ENCODE measurements at places on chromosomes 7 and 10. TPM values are rescaled to one million over a fixed set of nuclear protein-coding genes. Genes with fewer than 3 reads are reported as not detected.

DNA sequence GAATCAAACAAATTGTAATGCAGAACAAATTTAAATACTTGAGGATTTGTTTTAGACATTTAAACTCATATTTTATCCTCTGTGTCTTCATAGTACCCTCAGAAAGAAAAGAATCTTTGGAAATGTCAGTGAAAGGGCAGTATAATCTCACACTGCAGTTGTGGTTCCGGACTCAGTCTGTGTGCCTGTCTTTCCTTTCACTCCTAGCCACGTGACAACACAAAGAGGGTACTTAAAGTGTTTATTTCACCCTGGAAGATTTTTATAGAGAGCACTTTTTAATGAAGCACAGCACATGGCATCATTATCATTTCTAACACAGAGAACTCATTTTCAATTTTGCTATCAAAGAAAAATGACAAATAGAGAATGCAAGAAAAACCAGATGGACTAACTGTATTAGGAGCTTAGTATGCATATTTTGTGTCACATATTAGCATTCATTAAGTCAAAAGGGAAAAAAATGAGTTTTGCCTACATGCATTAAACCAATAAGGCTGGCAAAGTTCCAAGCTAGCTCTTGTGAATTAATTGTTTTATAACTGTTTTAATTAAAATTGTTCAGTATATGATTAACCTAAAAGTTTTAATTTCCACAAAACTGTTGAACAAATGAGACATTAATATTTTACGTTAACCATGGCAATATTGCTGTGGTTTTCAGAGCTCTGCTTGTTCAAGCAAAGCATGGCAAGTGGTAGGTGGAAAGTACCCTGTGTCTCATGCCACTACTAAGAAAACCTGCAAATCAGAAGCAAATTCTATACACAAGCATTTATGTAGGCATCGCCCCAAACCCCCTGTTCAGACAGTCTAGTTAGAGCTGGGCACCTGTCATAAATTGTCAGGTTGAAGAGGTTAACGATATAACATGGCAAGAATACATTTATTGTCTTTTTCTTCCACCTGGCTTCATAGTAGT lies 65.9 kb downstream of the AUTS2 start:
- no peak for DNase-seq
- no peaks in the 10 kb centered on the region for H3K4me1 ChIP-seq
- peaks cover 1% of the 10 kb centered on the region for H3K27me3 ChIP-seq
- H3K4me3 ChIP-seq = no peak overlapping the region
- no peak overlapping the region for H3K27ac ChIP-seq

Gene APBB1IP
- total RNA-seq = 80.9 TPM

DNA sequence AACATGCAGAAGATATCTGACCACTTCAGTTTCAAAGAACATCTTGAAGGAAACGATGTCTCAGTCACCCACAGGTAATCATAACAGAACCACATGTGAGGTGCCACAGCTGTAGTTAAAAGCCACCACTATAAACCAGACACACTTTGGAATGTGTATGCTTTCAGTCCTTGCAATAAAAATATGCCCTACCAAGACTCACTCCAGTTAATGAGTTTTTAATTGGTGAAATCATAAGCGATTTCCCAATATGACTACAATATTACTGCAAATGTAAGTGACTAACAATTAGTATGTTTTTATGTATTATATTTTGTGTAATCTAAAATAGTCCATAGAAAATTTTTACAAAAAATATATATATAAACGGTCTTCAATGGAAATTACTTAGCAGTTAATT lies 428.2 kb downstream of the PARD3 start:
- H3K27ac ChIP-seq = no peak overlapping the region
- H3K27me3 ChIP-seq = no peaks in the 10 kb centered on the region
- no peaks in the 10 kb centered on the region for H3K36me3 ChIP-seq
- H3K4me3 ChIP-seq = no peak overlapping the region

Gene BHLHA15
- 0.43 TPM for total RNA-seq

Gene SRGN
- 474 TPM for total RNA-seq

DNA sequence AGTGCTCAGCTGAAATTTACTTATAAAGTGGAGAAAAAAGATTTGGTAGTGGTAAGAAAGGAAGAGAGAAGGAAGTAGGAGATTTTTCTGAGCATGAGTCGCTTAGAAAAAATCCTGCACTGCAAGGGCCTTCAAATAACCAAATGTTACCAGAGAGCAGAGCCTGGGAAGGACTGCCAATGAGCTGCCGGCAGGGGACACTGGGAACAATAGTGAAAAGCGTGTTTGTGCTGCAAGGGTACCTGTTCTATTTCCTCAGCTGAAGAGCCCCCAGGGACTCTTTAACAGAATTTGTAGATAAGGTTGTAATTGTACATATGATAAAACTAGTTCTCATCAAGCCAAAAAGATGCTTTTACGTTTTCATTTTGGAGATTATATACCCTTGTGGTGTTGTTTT lies 696.3 kb upstream of the C7orf33 start:
- DNase-seq = no peak
- H3K4me1 ChIP-seq = no peaks in the 10 kb centered on the region
- no peak overlapping the region for H3K27ac ChIP-seq

GRCh38 chr10:78436706-78437406 lies 403.2 kb downstream of the RPS24 start:
- no peak overlapping the region for H3K27ac ChIP-seq
- no peak for DNase-seq
- no peaks in the 10 kb centered on the region for H3K36me3 ChIP-seq
- peaks cover 4% of the 10 kb centered on the region for H3K27me3 ChIP-seq
- no peak overlapping the region for H3K4me3 ChIP-seq

- no peak overlapping the region for H3K4me3 ChIP-seq
- H3K4me1 ChIP-seq = no peaks in the 10 kb centered on the region
- H3K27me3 ChIP-seq = no peaks in the 10 kb centered on the region
- no peaks in the 10 kb centered on the region for H3K36me3 ChIP-seq
- H3K27ac ChIP-seq = no peak overlapping the region
Observed at GRCh38 chr10:126321440-126321839, 66.8 kb downstream of the ADAM12 start.

DNA sequence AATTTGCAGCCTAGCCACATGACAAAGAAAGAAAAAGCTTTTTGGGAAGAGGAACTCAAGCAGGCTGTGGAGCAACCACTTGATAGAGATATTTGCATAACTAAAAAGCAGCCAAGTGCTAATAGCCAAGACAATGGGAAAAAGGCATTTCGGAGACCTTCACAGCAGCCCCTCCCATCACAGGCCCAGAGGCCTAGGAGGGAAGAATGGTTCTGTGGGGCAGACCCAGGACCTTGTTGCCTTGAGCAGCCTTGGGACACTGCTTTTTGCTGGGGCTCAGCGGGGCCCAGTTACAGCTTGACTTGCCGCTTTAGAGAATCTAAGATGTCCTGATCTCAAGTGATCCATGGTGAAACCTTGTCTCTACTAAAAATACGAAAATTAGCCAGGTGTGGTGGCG lies 38.5 kb downstream of the FAM149B1 start:
- DNase-seq = no peak
- no peaks in the 10 kb centered on the region for H3K27me3 ChIP-seq
- H3K4me3 ChIP-seq = no peak overlapping the region
- no peaks in the 10 kb centered on the region for H3K4me1 ChIP-seq
- peaks cover 9% of the 10 kb centered on the region for H3K36me3 ChIP-seq

Data from activated CD4-positive, alpha-beta memory T cell treated with anti-CD3 and anti-CD28 coated beads, Interleukin-2, amount 10 ng/mL, durations not matched to agents 7 days and 5 days (primary cell).